ENCODE measurements at places on chromosomes 7 and 10.

GRCh38 chr7:95632609-95633008 is 36.3 kb upstream of the PDK4 start:
- no peak for DNase-seq

- DNase-seq: no peak
Observed at GRCh38 chr7:55381189-55381588, 16.1 kb downstream of the LANCL2 start.

- DNase-seq: no peak
Observed at GRCh38 chr7:23062452-23062851, 43.1 kb upstream of the KLHL7 start.

DNA sequence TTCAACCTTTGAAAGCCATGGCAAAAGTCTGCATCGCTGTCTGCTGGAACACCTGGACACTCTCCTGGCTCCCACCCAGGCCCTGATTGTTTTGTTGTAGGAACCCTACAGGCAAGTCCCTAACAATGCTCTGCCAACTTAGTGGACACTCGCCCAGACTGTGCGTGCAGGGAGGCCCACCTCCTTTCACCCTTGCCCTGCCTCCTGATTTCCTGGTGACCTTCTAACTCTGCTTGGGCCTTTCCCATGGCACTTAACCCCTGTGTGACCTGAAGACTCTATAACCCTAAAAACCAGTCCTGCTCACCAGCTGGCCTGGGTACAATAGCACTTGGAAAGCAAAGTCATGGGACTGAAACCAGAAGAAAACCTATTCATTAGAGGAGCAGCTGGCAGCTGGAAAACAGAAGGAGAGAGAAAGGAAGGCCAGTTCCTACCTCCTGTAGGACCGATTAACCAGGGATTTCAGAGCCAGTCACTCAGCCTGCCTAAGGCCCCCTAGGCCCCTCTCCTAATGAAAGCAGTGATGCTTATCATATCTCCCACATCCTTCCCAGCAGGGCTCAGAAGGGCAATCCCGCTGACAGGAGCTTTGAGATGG is 82.7 kb upstream of the KMT2E start:
- peak; percentile 23 for DNase-seq

- peak; percentile 20 for DNase-seq
Observed at GRCh38 chr10:79052291-79053080, 16.3 kb upstream of the ZMIZ1 start.

DNA sequence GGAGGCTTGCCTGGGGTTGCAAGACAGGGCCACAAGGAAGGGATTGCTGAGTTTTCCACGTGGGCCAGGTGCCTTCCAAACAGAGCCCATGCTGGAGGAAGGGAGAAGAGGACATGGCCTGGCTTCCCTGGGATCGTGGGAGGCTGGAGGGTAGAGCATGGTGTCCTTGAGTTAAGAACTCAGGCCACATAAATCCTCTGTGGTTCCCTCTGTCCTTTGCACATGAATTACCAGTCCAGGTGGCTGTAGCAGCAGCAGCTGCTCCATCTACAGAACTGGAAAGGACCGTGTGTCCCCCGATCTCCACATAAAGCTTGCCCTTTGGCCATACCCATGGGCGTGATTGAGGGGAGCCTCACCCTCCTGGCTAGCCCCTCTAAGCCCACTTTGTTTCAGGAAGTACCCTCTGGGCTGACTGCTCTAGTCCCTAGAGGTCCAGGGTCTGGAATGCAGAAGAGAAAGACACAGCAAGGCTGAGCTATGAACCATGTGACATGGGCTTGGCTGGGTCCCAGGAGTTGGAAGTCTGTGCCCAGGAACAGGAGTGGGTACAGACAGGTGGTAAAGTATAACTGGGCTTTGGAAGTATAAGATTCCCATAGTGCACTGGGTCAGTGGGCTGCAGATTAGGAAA is 84.9 kb downstream of the C10orf105 start:
- no peak for DNase-seq

DNA sequence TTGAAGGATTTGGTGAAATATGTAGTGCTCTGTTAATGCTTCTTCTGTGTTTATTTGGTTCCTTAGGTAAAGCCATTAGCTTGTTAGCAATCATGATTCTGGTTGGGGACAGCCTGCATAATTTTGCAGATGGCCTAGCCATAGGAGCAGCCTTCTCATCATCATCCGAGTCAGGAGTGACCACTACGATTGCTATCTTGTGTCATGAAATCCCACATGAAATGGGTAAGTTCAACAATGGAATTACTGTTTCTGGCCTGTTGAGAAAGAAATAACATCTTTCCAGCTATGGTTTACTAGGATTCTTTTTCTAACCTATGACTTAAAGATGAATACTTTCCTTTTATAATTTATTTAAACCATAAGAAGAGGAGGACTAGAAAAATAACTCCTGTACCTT is 48.9 kb downstream of the SLC39A12 start:
- no peak for DNase-seq

- DNase-seq: no peak
Observed at GRCh38 chr10:132403511-132404168, 6.6 kb downstream of the PWWP2B start.

GRCh38 chr7:24786941-24787340 is 29.7 kb upstream of the GSDME start:
- DNase-seq: no peak

DNA sequence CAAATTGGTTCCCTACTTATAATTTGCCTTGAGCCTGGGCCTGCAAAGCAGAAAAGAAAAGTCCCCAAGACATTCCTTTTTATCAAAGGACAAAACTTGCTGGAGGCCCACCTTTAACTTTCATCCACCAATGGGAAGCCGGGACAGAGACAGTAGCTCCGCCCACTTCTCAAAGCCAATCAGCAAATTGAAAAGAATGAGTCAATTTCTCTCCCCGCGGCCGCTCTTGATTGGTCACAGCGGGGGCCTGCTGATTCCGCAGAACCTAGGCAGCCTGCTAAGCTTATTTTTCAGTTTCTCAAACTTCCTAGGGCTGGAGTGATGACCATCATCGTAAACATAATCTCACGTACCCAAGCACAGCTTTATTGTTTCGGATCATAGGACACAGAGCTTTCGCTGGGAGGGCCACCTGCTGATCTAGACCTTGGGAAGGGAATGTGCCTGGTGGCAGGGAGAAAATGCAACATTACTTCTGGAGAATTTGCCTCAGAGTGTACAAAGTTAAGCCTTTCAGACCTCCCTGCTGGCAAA is at the start of gene SLC13A4:
Gene SLC13A4 (minus strand): TSS at position 51 of the 534 bp plus-strand sequence. CDS start 690 bp downstream, outside the sequence.
- no peak for DNase-seq

DNA sequence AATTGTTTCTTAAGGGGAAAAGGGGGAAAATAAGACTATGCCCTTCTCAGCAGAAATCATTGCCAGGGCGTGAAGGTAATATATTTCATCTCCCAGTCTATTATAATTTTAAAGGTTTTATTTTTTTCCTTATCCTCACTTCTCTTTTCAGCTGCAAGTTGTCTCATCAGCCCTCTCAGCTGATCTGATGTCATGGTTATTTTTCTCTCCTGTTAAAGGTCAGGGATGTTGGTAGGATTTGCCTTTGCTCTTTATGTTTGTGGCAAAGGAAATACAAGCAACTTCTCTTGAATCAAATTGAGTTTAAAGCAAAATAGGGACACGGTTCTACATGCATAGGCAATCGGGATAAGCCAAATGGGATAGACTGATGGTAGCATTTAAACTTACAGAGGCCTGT is 946.9 kb downstream of the SORCS1 start:
- no peak for DNase-seq

GRCh38 chr7:138837627-138838026 is 39.6 kb upstream of the ATP6V0A4 start:
- DNase-seq: peak; percentile 87

DNA sequence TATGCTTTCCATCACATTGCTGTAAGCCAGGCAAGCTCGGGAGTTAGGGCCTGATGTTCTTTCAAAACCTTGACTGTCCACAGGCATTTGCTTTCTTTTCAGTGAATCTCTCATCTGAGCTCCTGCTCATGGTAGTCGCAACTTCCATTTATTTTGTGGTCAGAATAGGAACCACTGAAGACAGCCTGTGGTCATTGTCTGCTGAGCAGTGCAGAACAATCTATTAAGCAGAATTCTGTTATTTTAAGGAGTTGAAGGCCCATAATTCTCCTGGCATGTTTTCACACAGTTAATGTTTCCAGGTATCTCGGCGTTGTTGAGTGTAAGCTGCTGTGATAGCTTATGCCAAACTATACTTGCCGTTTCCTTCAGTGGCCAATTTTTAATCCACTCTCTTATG is 491.1 kb upstream of the AKR1E2 start:
- DNase-seq: no peak

DNA sequence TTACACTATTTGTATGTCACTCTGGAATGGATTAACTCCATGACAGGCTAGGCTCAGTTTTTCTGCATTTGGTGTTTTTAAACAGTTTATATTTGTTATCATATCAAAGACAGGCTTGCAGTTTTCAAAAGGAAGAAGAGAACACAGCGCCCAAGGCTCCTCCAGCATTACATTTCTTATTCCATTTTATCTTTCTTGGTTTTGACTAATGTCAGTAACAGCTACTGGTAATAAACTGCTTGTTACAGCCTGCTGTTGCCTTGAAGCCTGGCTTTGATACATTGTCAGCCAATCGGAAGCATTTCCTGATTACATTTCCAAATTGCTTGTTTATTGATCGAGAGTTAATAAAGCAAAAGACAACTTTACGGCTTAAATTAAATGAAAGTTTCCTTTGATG is 166.0 kb upstream of the MDFIC start:
- no peak for DNase-seq

GRCh38 chr10:87617503-87617902 is 42.2 kb upstream of the PAPSS2 start:
- DNase-seq: no peak

DNA sequence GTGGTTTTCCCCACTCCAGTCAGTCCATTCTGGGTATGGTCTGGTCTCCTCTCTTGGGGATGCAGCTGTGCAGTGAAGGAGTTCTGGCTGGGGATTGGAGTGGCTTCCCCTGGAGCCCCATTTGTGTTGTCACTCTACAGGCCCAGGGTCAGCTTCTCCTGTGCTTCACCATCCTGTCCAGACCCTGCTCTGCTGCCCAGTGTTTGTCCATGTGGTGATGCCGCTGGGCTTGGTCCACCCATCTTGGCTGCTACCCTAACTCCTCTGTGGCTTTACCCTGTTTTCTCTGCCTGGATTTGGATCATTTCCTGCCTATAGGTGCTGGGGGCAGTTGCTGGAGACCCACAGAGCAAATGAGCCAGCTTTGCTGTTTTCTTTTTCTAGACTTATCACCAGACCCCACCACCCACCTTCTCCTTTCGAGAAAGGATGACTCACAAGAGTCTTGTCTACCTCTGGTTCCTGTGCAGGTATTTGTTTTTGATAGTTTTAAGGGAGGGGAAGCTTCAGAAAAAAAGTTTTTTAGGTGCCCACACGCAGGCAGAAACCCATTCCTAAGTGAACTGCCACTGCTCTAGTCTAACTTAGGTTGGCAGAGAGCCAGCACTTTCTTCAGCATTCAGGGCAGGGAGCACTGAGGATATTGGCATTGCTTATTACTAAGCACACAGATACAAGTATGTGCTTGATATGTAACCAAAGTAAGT is 8.5 kb downstream of the ZDHHC16 start:
- no peak for DNase-seq

DNA sequence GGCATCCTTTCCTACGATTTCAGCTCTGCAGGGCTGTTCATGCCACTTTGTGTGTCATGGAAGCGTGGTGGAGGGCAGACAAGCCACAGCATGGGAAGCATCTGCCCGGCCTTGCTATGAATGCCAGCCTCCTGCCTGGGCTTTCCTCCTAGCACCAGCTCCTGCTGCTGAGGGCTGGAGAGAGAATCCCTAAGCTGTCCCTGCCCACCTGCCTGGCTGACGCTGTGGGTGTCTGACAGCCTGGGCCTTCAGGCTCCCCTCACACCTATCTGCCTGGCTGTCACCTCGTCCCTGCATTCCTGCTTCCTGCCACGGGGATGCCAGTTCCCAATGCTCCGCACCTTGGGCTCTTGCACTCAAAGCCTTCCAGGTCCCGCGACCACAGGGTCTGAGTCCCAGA is 606.5 kb upstream of the MGMT start:
- DNase-seq: no peak

GRCh38 chr7:51045319-51046102 is 262.8 kb upstream of the GRB10 start:
- no peak for DNase-seq

DNA sequence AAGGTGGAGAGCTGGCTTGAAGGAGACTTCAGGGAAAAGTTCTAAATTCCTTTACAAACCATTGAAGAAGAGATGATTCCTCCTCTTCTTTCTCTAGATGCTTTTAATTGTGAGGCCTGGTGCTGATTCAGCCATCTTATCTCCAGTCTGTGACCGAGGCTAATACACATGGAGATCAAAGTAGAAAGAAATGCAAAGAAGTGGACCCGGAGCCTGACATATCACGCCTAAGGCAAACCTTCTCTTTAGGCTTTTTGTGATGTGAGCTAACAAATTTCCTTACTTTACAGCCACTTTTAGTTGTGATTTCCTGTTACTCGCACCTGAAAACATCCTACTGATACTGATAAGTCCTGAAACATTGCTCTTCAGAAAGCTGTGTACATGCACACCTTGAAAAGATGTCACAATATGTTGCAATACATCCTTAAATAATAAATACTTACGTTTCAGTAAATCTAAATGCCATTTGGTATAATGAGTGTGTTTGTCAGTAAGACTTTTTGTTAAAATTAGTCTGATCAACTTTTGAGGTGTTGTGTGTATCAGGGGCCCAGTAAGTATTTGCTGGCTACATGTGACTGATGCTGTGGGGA is 192.4 kb downstream of the BAMBI start:
- no peak for DNase-seq

DNA sequence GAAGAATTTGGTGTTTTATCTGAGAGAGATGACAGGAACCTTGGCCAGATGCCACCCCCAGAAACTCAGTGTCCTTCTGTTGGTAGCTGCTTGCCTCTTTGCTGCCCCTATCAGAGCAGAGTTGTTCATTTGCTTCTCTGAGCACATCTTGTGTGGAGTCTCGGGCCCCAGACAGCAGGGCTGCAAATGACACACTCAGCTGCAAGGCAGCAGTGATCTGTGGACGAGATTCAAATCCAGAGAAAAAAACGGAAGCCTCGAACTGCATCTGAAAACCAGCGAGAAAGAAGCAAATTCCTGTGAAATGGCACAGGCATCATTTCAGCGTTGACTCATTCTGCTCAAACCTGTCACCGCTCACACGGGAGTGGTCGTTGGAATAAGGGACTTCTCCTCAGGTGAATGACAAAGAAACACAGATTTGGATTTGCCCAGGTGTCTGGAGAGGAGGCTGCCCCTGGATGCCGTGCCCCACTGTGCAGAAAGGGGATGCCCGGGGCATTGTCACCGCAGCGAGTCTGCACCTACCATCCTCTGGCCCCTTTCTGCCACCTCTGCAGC is 144.7 kb downstream of the PFKFB3 start:
- DNase-seq: no peak

All from COR-L47 (cell line).